ENCODE measurements at places on chromosomes 6 and 20.

GRCh38 chr6:37173493-37174195, 3.7 kb downstream of the PIM1 start:
- no peak for DNase-seq

GRCh38 chr6:14267885-14268660, 150.5 kb downstream of the CD83 start:
- DNase-seq: no peak

GRCh38 chr6:13229205-13230085, 98.9 kb downstream of the TBC1D7 start:
- no peak for DNase-seq

GRCh38 chr6:110541701-110542309, 65.4 kb upstream of the SLC22A16 start:
- no peak for DNase-seq

DNA sequence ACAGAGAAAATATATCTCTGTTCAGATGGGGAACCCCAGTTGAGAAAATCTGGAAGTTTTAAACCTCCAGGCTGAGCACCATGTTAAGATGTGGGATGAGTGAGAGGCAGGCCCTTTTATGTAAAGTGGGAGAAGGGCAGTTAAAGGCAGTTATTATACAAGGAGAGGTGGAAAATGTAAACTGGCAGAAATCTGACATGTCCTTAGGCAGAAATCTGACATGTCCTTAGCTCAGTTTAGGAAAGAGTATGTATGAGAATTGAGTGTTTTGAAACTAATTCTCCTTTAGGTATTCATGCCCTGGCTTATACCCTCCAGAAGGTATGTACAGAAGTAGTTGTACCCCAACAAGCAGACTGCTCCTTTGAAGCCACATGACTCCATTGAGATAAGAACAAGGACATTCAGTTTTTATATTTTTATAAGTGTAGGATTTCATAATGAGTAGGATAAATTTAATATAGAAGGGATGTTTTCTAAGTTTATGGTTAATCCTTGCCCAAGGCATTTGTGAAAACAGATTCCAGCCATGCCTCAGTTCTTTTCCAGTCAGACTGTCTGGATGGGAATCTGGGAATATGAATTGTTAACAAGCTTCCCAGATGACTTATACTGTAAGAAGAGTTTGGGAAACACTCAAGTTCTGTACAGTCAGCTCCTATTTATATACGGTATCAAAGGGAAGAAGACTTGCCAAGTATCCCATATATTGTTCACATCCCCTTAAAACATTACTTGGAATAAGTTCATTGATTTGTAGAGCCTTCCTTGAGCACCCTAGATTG, 87.7 kb downstream of the SCAND1 start:
- DNase-seq: no peak

GRCh38 chr20:45920462-45921336, 8.7 kb upstream of the PLTP start:
- no peak for DNase-seq

DNA sequence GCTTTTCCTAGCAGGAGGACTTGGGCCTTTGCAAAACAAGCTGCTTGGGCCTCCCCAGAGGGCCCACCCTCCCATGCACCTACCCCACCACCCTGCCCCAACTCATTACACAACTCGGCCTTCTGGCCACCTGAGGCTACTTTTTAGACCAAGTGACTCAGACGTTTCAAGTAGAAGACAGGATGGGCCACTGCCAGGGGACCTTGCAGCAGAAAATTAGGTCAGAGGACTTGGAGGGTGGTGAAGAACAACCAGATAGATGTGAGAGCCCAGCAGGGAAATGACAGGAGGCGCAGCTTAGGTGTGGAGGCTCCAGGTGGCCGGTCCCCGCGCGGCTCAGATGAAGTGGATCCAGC, 1.4 kb downstream of the PPP1R3D start:
- no peak for DNase-seq

DNA sequence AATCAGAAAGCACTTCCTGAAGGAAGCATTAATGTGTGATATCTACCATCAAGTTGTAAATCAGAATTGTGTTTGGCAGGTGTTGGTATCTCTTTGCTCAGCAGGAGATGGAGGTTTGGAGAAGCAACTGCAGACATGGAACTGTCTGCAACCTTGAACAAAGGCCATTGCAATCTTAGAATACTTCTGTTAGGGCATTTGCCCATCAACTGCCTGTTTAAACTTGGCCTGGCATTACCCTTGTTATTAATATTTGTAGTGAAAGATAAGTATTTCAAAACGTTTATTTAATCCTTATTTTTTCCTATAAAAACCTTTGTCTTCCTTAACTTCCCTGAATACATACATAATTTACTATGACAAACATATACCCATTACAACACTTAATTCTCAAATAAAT, 14.1 kb downstream of the GSTA5 start:
- no peak for DNase-seq

- DNase-seq: no peak
Observed at GRCh38 chr6:156309017-156309416, 468.2 kb upstream of the ARID1B start.

- no peak for DNase-seq
Observed at GRCh38 chr6:156376091-156376490, 401.1 kb upstream of the ARID1B start.

GRCh38 chr20:5181492-5181891, 54.7 kb downstream of the CDS2 start:
- DNase-seq: no peak

- no peak for DNase-seq
Observed at GRCh38 chr6:49264909-49265308, 198.1 kb downstream of the MMUT start.

DNA sequence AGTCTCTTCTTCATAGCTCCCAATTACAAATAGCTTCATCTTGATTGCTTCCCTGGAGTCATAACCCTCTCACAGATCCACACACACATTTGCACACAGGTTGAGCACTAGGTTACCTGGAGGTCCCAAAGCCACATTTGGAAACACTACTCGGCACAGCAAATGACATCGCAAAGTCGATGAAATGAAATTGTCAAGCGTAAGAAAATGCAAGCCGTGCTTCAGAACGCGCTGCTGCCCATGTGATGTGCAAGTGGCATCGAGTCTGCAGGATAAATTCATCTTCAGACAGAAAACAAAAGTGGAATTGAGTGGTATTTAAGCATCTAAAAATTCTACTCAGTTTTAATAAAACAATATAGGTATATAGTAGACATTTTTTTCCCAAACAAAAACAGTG, 298.0 kb downstream of the TFAP2C start:
- no peak for DNase-seq

- no peak for DNase-seq
Observed at GRCh38 chr6:114997813-114998292, 655.0 kb upstream of the HS3ST5 start.

DNA sequence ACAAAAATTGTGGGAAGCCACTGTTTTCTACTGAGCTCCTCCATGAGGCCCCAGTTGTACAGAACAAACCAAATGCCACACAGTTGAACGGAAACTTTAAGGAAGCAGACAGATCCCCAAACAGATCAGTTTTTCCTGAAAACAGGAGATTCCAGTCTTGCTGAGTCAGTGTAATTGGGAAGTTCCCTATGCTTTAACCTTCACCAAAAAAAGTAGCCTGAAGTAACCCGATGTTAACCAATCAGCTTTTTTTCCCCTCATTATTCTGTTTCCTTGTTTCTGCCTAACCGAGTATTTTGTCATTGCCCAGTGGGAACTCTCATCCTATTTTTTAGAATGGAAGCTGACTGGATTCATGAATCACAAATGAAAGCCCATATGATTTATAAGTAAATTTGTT, 36.7 kb downstream of the MARCKS start:
- no peak for DNase-seq

GRCh38 chr20:46507760-46508407, 5.5 kb downstream of the ZNF334 start:
- no peak for DNase-seq

DNA sequence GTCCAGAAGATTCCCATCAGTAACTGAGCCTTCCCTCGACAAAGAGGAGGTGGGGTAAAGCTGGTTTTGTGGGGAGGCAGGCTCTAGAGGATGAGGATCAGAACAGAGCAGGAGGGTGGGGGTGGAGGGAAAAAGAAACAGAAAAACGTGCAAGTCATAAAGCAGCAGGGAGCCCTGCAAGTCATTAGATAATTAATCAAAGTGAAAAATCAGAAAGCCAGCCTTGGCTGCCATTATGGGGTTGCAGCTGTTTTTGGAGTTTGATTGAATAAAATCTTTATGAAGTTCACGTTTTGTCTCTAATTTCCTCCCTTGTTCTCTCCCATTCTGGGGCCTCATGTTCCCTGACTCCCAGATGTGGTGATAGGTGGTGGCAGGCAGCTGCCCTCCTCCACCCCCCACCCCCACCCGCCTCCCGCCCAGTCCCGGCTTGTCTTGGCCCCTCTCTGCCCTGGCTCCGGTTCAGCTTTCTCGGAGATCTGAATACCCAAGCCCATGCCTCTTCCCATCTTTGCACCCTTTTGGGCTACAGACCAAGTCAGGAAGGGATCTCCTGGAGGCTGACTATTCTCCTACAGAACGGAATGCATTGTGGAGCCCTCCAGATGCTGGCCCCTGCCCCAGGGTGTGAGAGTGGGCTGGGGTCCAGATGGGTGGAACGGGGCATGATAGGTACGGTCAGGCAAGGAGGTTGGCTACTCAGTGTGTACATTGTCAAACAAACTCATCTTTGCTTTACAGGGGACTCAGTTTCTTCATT, 141.8 kb downstream of the CDC5L start:
- no peak for DNase-seq

GRCh38 chr6:39339868-39340550, 17.5 kb upstream of the KCNK16 start:
- no peak for DNase-seq

DNA sequence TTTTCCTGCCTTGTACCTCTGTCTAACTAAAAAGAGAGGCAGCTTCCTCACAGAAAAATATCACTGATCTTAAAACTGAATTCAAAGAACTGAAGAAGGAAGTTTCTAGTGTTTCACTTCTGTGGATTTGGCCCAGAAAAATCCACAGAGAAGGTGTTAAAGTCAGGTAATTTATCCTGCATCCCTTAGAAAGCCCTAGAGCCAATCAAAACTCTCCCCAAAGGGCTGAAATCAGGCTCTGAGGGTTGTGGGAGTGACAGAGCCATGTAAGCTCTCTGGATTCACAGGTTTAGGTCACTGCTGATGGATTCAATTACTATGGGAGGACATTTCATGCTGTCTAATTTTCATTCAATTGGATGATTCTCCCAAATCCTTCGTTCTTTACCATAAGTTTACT, 152.3 kb downstream of the OR2B2 start:
- no peak for DNase-seq

GRCh38 chr20:51565298-51566144, 23.0 kb upstream of the NFATC2 start:
- DNase-seq: no peak

DNA sequence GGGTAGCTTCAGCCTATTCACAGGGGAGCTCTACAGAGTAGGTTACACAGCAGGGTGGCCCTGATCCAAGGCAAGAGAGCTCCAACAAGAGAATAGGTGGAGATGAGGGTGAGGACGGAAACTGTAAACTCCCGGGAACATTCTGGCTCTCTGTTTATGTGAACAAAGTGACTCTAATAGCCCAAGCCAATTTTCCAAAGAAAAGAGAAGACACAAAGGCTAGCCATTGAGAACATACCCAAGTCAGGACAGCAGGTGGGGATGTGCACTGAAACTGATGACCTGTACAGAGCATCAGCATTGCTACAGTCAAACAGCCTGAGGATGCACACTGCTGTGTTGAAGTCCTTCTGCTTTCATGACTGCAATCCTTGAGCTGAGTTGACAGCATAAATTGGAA, 136.0 kb upstream of the TOP1 start:
- DNase-seq: no peak

DNA sequence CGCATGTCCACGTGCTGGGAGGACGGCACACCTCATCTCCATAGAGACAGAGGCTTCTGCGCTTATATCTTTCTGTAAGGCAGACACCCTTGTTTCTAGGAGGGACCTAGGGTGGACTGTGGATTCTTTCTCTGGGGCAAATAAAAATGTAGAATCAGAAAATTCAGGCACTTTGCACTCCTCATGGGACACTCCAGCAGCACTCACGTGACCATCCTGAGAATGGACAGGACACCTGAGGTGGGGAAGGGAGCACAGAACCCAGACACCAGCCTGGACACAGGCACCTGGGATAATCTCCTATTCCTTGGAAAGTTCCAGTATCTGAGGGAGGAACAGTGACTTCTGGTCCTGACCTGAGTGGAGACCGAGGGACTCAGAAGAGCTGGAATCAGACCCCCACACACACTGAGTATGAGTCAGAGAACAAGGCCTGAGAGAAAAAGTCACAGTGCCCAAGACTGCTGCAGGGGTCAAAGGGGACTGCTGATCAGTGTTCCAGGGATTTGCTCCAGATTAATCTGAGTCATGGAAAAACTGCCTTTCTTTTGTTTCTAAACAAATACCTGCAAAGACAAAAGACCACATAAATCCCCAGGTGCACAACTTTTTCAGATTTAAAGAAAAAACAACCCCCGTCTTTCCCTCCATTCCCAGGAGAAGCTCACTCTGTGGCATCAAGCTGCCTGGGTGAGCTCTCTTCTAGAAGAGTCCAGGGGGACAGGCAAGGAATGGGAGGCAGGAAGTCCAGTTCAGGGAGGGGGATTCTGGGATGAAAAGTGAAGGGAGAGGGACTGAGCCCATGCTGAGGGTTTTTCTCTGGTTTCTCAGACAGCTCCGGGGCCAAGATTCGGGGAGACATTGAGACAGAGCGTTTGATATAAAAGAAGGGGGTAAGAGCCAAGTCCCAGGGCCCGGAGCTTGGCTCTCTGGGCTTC, 35.6 kb upstream of the MICB start:
- no peak for DNase-seq

DNA sequence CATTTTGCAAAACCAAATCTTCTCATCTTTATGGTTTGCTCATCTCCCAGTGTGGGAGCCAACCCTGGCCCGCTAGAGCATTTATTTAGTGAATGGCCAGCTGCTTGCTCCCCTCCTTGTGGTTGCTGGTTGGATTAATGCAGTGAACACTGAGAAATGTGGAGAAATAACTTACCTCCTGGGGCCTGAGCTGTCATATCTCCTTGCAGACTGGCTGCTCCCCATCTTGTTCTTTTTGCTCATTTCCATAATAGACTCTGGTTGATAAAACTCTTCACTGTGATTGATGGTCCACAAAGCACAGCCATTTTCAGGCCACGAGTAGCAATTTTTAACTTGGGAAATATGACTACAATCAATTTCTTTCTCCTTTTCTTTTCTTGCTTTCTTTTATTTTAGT, 1078.5 kb upstream of the FLRT3 start:
- DNase-seq: no peak

DNA sequence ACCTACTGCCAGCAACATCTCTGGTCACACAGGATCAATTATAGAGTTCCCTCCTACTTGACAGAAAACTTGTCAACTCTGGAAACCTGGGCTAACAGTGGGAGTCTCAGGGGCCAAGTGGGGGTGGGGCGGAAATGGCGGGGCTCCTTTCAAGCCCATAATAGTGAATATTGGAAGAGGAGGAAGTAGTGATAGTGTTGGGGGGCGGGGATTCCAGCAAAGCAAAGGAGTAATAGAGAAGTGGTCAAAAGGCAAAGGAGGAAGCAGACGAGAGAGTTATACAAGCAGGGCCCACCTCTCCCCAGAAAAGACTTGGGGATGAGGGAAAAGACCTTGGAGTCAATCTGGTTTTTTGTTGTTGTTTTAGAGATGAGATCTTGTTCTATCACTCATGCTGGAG, 2.1 kb downstream of the DEF6 start:
- DNase-seq: no peak

Data from stimulated activated CD8-positive, alpha-beta memory T cell treated with anti-CD3 and anti-CD28 coated beads, Interleukin-7, amount 100 ng/mL, for 1 hour (primary cell).